ENCODE measurements at places on chromosomes 2 and 18.
A peak's percentile ranks its signal among the peaks of the same experiment; 100 is the strongest.

- no peaks in the 10 kb centered on the region for H3K27me3 ChIP-seq
- H3K4me3 ChIP-seq = no peak overlapping the region
- DNase-seq = peak; percentile 54
Measured at GRCh38 chr2:230441227-230441897, 25.4 kb downstream of the SP100 start.

GRCh38 chr2:154170400-154170799 lies 298.7 kb downstream of the GALNT13 start:
- H3K36me3 ChIP-seq = no peaks in the 10 kb centered on the region
- H3K4me3 ChIP-seq = no peak overlapping the region
- H3K4me1 ChIP-seq = no peaks in the 10 kb centered on the region
- DNase-seq = no peak
- H3K27ac ChIP-seq = no peak overlapping the region

DNA sequence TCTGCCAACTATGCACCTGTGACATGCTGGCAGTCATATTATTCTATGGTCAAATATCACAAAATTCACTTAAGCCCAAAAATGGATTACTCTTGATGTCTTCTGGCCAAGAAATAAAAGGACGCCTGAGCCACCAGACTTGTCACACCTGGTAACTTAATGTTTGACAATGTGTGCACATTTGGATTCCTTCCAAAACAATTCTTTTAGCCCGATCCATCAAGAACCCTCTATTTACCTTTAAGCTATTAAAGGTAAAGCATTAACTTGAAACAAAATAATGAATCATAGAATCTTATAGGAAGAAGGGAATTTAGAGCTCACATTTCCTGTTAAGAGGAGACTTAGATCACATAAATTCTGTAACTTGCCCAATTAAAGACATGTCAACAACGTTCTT lies 46.5 kb upstream of the NFU1 start:
- H3K4me3 ChIP-seq = no peak overlapping the region
- peaks cover 7% of the 10 kb centered on the region for H3K4me1 ChIP-seq
- DNase-seq = no peak
- no peaks in the 10 kb centered on the region for H3K27me3 ChIP-seq

DNA sequence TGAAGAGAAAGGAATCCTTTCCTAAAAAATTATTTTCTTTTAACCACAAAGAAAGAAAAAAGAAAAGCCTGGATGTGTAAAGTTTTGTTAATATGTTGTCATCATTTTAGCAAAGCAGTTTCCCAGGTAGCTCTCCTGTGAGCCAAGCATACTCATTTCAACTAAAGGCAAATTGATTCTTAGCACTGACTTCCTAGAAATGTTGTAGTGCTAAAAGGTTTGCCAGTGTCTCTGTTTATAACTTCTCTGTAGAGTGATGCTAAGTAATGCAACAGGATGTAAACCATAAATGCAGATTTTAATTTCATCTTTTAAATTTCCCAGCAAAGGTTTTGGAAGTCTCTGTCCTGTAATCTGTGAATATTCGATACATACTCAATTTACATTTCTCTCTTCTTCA lies 10.2 kb downstream of the GATA6 start:
- no peaks in the 10 kb centered on the region for H3K36me3 ChIP-seq
- H3K4me3 ChIP-seq = no peak overlapping the region
- H3K4me1 ChIP-seq = peaks cover 7% of the 10 kb centered on the region
- no peak overlapping the region for H3K27ac ChIP-seq

GRCh38 chr2:129884221-129884786 lies 95.2 kb upstream of the RAB6C start:
- H3K4me3 ChIP-seq = no peak overlapping the region
- H3K36me3 ChIP-seq = no peaks in the 10 kb centered on the region
- H3K4me1 ChIP-seq = no peaks in the 10 kb centered on the region
- no peak for DNase-seq
- no peaks in the 10 kb centered on the region for H3K27me3 ChIP-seq

DNA sequence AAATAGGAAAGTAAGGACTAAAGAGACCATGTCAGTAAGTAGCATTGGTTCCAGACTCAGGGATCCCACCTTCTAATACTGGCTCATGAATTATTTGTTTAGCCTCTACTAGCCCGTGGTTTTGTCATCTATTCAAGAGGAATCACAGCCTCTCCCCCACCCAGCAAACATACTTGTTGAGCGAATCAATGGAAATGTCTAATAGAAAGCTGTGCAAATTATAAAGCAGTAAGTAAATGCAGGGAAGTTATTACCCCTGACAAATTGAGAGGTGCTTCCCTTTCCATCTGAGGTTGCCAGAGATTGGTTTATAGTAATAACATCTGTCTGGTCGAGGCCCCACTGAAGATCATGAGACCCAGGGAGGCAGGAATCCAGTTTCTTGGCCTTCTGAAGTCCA lies 219.3 kb upstream of the OSR1 start:
- no peaks in the 10 kb centered on the region for H3K36me3 ChIP-seq
- no peaks in the 10 kb centered on the region for H3K4me1 ChIP-seq
- no peak overlapping the region for H3K4me3 ChIP-seq

DNA sequence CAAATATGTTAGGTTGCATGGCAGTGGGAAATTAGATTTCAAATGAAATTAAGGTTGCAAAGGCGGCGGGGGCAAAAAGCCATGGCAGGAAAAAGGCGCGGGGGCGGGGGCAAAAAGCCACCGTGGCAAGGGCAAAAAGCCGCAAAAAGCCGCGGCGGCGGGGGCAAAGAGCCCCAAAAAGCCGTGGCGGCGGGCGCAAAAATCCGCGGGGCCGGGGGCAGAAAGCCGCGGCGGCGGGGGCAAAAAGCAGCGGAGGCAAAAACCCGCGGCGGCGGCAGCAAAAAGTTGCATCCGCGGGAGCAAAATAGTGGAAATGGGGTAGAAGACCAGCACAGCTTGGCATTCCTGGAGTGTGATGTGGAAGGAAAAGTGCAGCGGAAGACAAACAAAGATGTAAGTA lies 417.1 kb downstream of the ANKRD30B start:
- no peak for DNase-seq
- no peaks in the 10 kb centered on the region for H3K27me3 ChIP-seq
- no peak overlapping the region for H3K27ac ChIP-seq
- H3K4me1 ChIP-seq = no peaks in the 10 kb centered on the region
- no peaks in the 10 kb centered on the region for H3K36me3 ChIP-seq
- no peak overlapping the region for H3K4me3 ChIP-seq

- H3K27ac ChIP-seq = no peak overlapping the region
- DNase-seq = no peak
- H3K27me3 ChIP-seq = no peaks in the 10 kb centered on the region
- no peaks in the 10 kb centered on the region for H3K36me3 ChIP-seq
- no peaks in the 10 kb centered on the region for H3K4me1 ChIP-seq
Measured at GRCh38 chr2:46387886-46388515, 90.8 kb downstream of the EPAS1 start.

GRCh38 chr2:183951630-183952029 lies 646.7 kb upstream of the ZNF804A start:
- no peaks in the 10 kb centered on the region for H3K4me1 ChIP-seq
- H3K27ac ChIP-seq = no peak overlapping the region
- no peak for DNase-seq
- no peaks in the 10 kb centered on the region for H3K27me3 ChIP-seq

DNA sequence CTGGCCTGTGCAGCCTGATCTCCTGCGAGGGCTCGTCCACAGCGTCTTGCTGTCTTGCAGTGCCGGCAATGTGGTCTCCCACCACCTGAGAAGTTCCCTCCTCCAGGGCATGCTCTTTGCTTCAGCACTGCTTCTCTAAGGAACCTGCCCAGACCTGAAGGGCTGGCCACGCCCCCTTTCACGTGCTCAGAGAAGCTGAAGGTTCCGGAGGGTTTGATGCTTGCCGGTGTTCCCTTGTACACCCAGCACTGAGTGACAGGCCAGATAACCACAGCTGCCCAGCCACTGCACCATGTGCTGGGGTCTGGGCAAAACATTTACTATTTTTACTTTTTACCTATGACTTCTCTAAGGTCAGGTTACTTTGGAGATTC lies 1.7 kb upstream of the POLR2D start:
- H3K4me3 ChIP-seq = no peak overlapping the region
- peak; percentile 86 for DNase-seq
- H3K36me3 ChIP-seq = peaks cover 15% of the 10 kb centered on the region
- peaks cover 30% of the 10 kb centered on the region for H3K4me1 ChIP-seq

DNA sequence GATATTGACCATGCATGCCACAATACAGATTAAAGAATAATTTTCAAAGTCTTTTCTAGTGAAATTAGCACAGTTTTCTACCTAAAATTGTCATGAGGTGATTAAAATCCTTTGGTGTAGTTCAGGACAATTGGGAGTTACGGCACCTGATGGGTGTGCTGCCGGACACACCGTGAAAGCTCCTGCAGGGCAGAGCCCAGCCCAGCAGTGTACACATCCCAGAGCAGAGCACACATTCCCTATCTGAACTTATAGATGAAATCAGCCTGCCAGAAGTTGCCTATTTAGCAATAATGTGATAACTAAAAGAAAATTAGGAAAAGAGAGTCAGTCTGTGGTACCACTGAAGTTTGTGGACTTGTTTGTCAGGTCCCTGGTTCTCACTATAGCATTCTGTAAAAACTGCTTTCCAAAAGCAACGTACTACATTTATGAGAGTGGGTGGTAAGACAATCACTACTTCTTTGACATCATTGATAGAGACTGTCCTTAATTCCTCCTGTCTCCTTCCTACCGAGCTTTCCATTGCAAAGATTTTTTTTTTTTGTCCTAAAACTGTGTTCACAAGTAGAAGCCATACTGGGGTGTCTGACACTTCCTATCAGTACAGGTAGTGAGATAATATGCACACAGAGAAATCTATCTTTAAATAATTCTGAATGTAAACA lies 3.4 kb downstream of the CYTIP start:
- H3K27ac ChIP-seq = peak overlapping the region; percentile 93
- H3K4me1 ChIP-seq = peaks cover 22% of the 10 kb centered on the region
- DNase-seq = no peak
- peak overlapping the region; percentile 93 for H3K4me3 ChIP-seq
- peaks cover 24% of the 10 kb centered on the region for H3K36me3 ChIP-seq

DNA sequence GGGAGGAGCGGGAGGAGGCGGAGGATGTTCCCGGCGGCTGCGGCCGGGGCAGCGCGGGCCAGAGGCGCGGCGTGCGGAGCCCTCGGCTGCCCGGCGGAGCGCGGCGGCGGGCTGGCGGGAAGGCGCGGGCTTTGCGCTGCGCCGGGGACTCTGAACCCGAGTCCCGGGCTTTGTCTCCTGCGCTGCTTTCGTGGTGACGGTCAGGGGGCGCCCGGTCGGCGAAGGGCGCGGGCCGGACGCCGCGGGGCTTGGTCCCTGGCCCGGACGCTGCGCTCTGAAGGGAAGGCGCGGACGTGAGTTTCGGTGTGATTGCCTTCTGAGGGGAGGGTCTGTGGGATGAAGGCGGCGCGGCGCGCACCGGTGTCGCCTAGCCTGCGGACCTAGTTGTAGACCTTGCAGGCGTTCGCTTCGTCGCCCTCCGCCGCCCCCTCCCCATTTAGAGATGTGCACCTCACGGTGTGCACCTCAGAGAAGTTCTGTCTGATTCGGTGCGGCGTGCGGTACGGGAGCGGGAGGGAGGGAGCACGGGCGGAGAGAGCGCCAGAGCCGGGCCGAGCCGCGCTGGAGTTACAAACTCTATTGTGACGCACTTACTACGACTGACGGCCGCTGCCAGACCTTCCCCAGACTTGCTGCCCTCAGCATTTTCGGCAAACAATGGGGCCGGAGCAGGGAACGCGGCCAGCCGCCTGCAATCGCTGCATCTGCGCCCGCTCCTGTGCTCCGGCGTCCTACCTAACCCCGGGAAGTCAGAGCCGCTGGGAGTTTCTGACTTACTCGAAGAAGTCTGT lies 2.1 kb downstream of the BCL2L11 start:
- peaks cover 51% of the 10 kb centered on the region for H3K4me1 ChIP-seq
- peak; percentile 40 for DNase-seq

DNA sequence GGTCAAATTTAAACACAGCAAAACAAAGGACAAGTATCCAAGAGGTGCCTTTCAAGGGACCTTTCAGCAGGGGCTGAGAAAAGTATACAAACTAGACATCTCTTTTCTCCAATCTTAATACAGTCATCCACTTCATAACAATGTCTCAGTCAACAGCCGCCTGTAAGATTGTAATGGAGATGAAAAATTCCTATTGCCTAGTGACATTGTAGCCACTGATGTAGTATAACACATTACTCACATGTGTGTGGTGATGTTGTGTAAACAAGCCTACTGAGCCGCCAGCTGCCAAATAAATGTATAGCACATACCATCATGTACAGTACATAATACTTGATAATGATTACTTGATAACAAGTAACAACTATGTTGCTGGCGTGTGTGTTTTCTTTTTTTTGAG lies 31.0 kb downstream of the VIT start:
- no peak for DNase-seq
- H3K27me3 ChIP-seq = peaks cover 2% of the 10 kb centered on the region
- H3K4me1 ChIP-seq = no peaks in the 10 kb centered on the region
- no peaks in the 10 kb centered on the region for H3K36me3 ChIP-seq
- H3K4me3 ChIP-seq = no peak overlapping the region
